ENCODE measurements at places on chromosomes 6 and 20. TPM values are rescaled to one million over a fixed set of nuclear protein-coding genes. Genes with fewer than 3 reads are reported as not detected.
A peak's percentile ranks its signal among the peaks of the same experiment; 100 is the strongest.

DNA sequence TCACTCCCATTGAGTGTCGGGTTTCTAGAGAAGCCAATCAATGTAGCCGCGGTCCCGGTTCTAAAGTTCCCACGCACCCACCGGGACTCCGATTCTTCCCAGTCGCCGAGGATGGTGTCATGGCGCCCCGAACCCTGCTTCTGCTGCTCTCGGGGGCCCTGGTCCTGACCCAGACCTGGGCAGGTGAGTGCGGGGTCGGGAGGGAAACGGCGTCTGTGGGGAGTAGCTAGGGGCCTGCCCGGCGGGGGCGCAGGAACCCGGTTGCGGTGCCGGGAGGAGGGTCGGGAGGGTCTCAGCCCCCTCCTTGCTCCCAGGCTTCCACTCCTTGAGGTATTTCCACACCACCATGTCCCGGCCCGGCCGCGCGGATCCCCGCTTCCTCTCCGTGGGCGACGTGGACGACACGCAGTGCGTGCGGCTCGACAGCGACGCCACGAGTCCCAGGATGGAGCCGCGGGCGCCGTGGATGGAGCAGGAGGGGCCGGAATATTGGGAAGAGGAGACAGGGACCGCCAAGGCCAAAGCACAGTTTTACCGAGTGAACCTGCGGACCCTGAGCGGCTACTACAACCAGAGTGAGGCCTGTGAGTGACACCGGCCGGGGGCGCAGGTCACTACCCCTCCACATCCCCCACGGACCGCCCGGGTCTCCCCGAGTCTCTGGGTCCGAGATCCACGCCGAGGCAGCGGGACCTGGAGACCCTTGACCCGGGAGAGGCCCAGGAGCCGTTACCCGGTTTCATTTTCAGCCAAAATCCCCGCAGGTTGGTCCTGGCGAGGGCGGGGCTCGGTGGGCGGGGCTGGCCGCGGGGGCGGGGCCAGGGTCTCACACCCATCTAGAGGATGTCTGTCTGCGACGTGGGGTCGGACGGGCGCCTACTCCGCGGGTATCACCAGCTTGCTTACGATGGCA is 35.2 kb upstream of the HLA-G start:
- H3K4me1 ChIP-seq, result peaks cover 16% of the 10 kb centered on the region
- H3K27ac ChIP-seq, result no peak overlapping the region
- H3K4me3 ChIP-seq, result peak overlapping the region; percentile 63
- H3K36me3 ChIP-seq, result no peaks in the 10 kb centered on the region

- no peaks in the 10 kb centered on the region for H3K36me3 ChIP-seq
- DNase-seq, result no peak
- no peaks in the 10 kb centered on the region for H3K27me3 ChIP-seq
- H3K4me1 ChIP-seq, result no peaks in the 10 kb centered on the region
Measured at GRCh38 chr6:76004202-76004601, 68.3 kb downstream of the IMPG1 start.

Gene SCAND1
- 102 TPM for total RNA-seq

GRCh38 chr6:49001856-49002541 is 461.1 kb downstream of the MMUT start:
- H3K36me3 ChIP-seq, result no peaks in the 10 kb centered on the region
- H3K4me3 ChIP-seq, result no peak overlapping the region
- no peak overlapping the region for H3K27ac ChIP-seq
- H3K27me3 ChIP-seq, result no peaks in the 10 kb centered on the region
- no peak for DNase-seq
- H3K4me1 ChIP-seq, result no peaks in the 10 kb centered on the region

Gene STX7
- 24.8 TPM for total RNA-seq

- no peaks in the 10 kb centered on the region for H3K27me3 ChIP-seq
- no peaks in the 10 kb centered on the region for H3K36me3 ChIP-seq
- DNase-seq, result no peak
- no peak overlapping the region for H3K4me3 ChIP-seq
Measured at GRCh38 chr20:57592263-57593092, 27.7 kb downstream of the ZBP1 start.

Gene FABP7
- not detected for total RNA-seq

GRCh38 chr6:37039958-37040357 is 34.5 kb downstream of the FGD2 start:
- H3K4me3 ChIP-seq, result no peak overlapping the region
- no peaks in the 10 kb centered on the region for H3K4me1 ChIP-seq
- DNase-seq, result no peak

Gene MUC22
- 0.18 TPM for total RNA-seq

Gene AGPAT1
- total RNA-seq, result 59.6 TPM

Gene PTCHD4
- 1.1 TPM for total RNA-seq

GRCh38 chr20:35166242-35166830 is 5.5 kb upstream of the PROCR start:
- peaks cover 22% of the 10 kb centered on the region for H3K4me1 ChIP-seq
- no peak overlapping the region for H3K4me3 ChIP-seq
- no peaks in the 10 kb centered on the region for H3K27me3 ChIP-seq
- DNase-seq, result peak; percentile 72

DNA sequence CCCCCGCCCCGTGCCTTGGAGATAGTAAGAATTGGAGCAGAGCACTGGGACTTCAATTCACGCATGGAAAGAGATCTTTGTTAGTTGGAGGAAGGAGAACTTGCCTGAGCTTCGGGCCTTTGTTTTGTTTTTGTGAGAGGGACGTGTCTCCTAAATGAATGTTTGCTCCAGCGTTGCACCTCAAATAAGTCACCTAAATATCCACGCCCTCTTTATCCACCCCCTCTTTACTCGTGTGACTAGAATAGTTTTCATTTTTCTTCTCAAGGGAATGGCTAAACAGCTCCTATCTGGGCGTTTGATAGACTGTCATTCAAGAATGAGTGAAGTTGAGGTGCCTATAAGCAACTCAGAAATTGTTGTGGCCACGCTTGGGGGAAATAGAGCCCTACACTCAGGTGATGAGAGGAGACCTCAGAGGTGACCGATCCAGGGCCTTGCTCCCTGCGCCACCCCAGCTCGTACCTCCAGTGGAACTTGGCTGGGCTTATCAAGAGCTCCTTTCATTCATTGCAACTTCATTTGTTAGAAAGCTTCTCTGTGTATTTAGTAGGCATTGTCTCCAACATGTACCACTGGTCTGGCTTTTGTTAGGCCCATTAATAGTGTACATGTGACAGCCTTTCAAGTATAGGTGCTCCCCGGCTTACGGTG is 861 bp downstream of the PCMTD2 start:
- H3K27me3 ChIP-seq, result no peaks in the 10 kb centered on the region
- peaks cover 34% of the 10 kb centered on the region for H3K4me1 ChIP-seq
- peak overlapping the region; percentile 79 for H3K4me3 ChIP-seq
- H3K27ac ChIP-seq, result peak overlapping the region; percentile 91
- no peak for DNase-seq
- no peaks in the 10 kb centered on the region for H3K36me3 ChIP-seq

DNA sequence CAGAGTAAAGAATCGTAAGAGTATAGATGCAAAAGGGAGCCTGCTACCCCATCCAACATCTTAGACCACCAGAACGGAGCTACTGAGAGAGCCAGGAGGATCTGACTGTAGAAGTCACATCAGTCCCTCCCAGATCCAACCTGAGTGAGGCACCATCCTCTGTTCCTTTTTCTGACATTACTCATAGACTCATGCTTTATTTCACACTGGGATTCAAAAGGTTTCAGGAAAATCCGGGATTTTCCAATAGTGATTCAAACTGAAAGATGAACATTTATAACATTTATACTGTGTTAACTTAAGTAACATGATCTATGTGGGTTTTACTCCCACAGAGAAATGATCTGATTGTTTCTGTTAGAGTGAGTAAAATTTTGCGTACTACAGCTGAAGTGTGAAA is 868.6 kb upstream of the GJE1 start:
- H3K27me3 ChIP-seq, result no peaks in the 10 kb centered on the region
- no peak for DNase-seq
- no peaks in the 10 kb centered on the region for H3K36me3 ChIP-seq
- no peak overlapping the region for H3K27ac ChIP-seq
- H3K4me1 ChIP-seq, result no peaks in the 10 kb centered on the region

DNA sequence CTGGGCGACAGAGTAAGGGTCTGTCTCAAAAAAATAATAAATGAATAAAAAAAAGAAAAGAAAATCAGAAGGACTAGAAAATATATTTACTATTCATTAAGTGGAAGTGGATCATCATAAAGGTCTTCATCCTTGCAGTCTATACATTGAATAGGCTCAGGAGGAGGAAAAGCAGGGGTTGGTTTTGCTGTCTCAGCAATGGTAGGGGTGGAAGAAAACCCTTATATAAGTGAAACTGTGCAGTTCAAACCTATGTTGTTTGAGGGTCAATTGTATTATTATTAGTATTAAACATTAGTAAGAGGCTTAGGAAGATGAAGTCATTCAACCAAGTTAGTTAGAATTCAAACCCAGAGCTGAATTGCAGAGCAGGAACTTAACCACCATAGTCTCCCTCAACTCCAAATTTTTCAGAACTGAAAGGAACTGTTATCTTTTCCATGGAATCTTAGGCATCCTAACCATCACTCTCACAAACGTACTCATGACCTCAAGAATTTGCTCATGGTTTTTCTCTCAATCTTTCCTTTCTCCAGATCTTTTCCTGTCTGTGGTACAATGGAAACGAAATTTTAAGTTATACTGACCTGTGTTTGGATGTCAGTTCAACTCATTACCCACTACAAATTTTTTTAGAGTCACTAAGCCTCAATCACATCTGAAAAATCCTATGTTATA is 7.7 kb upstream of the SMIM13 start:
- H3K27ac ChIP-seq, result no peak overlapping the region
- no peak overlapping the region for H3K4me3 ChIP-seq
- no peaks in the 10 kb centered on the region for H3K4me1 ChIP-seq
- H3K27me3 ChIP-seq, result no peaks in the 10 kb centered on the region
- H3K36me3 ChIP-seq, result no peaks in the 10 kb centered on the region

Gene CST5
- total RNA-seq, result not detected

Gene OR2H2
- not detected for total RNA-seq

GRCh38 chr6:138241381-138241780 is 23.1 kb upstream of the PBOV1 start:
- H3K4me1 ChIP-seq, result no peaks in the 10 kb centered on the region
- DNase-seq, result no peak
- H3K36me3 ChIP-seq, result no peaks in the 10 kb centered on the region
- H3K4me3 ChIP-seq, result no peak overlapping the region
- H3K27ac ChIP-seq, result no peak overlapping the region

DNA sequence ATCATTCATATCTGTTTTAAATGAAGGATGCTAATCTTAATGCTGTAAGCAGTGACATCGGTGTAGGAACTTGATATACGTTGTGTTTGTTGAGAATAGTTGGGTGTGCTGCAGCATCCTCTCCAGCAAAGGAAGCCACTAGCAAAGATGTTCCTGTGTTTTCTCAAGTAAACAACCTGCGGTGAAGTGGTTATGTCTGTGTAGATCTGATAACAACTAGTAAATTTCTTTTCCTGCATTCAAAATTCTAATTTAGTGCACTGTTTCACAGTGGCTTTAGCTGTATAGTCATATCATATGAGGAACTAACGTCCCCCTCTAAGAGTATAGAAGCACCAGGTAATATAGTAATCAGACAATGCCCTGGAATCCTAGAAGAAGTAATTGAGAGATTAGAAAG is 38.7 kb downstream of the NCOA7 start:
- no peak for DNase-seq
- H3K27ac ChIP-seq, result no peak overlapping the region
- no peaks in the 10 kb centered on the region for H3K27me3 ChIP-seq
- no peak overlapping the region for H3K4me3 ChIP-seq
- no peaks in the 10 kb centered on the region for H3K36me3 ChIP-seq

Gene CYP24A1
- total RNA-seq, result not detected

DNA sequence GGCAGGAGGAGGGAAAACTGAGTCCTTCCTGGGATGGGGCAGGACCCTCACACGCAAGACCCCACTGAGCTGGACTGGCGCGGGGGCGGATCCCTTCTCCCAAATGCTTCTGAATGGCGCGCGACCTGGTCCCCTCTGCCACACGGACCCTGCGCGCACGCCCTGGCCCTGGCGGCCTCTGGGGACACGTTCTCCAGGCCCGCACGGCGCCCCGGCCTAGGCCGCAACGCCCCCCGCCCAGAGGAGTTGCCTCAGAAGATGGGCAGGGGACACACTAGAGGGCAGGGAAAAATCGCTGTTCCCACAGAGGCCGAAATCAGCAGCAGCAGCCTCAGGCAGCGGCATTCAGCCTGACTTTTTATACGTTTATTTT is 45.2 kb upstream of the OSTM1 start:
- no peak for DNase-seq
- H3K4me3 ChIP-seq, result no peak overlapping the region
- peaks cover 26% of the 10 kb centered on the region for H3K4me1 ChIP-seq

- no peak for DNase-seq
- H3K36me3 ChIP-seq, result no peaks in the 10 kb centered on the region
- H3K27ac ChIP-seq, result no peak overlapping the region
Measured at GRCh38 chr6:116945809-116946208, 68.8 kb downstream of the RFX6 start.

- H3K4me1 ChIP-seq, result peaks cover 33% of the 10 kb centered on the region
- no peak overlapping the region for H3K27ac ChIP-seq
- H3K4me3 ChIP-seq, result no peak overlapping the region
- no peak for DNase-seq
- peaks cover 6% of the 10 kb centered on the region for H3K36me3 ChIP-seq
Measured at GRCh38 chr6:324116-324728, 31.9 kb downstream of the DUSP22 start.

Gene SLC16A10
- 5.1 TPM for total RNA-seq

Gene CRIP3
- total RNA-seq, result 33.1 TPM

- no peak overlapping the region for H3K27ac ChIP-seq
- no peak for DNase-seq
- H3K27me3 ChIP-seq, result no peaks in the 10 kb centered on the region
- H3K4me1 ChIP-seq, result peaks cover 24% of the 10 kb centered on the region
Measured at GRCh38 chr20:63977739-63978276, 1.6 kb downstream of the SAMD10 start.

GRCh38 chr20:440636-441035 is 21.7 kb downstream of the TBC1D20 start:
- H3K27ac ChIP-seq, result no peak overlapping the region
- no peak for DNase-seq
- H3K36me3 ChIP-seq, result peaks cover 100% of the 10 kb centered on the region
- H3K4me1 ChIP-seq, result peaks cover 26% of the 10 kb centered on the region
- H3K4me3 ChIP-seq, result no peak overlapping the region

GRCh38 chr6:26445934-26446667 is 5.8 kb downstream of the BTN3A3 start:
- no peak overlapping the region for H3K4me3 ChIP-seq
- H3K36me3 ChIP-seq, result no peaks in the 10 kb centered on the region
- H3K27ac ChIP-seq, result no peak overlapping the region
- H3K27me3 ChIP-seq, result no peaks in the 10 kb centered on the region
- DNase-seq, result no peak

DNA sequence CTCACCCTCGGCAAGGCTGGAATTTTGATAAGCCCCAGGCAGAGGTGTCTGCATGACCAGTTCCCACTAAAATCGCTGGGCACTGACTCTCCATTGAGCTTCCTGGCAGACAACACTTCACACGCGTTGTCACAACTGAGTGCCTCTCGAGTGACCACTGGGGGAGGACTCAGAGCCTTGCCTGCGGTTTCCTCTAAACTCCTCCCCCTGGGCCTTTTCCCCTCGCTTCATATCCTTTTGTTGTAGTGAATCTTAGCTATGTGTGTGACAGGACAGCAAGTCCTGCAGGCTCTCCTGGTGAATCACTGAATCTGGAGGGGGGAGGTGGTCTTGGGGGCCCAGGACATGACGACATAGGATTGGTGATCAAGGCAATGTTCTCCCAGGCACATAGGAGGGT is 670.8 kb downstream of the PRKN start:
- no peak overlapping the region for H3K4me3 ChIP-seq
- no peaks in the 10 kb centered on the region for H3K4me1 ChIP-seq
- peak overlapping the region; percentile 50 for H3K27ac ChIP-seq
- DNase-seq, result no peak
- H3K27me3 ChIP-seq, result no peaks in the 10 kb centered on the region

All from heart left ventricle (tissue), 16 donors.